ENCODE measurements at places on chromosomes 5 and 9.

- DNase-seq, result peak; percentile 16
Measured at GRCh38 chr5:73233461-73234203, 60.6 kb downstream of the TMEM174 start.

- DNase-seq, result no peak
Measured at GRCh38 chr9:17116400-17116837, 18.4 kb upstream of the CNTLN start.

DNA sequence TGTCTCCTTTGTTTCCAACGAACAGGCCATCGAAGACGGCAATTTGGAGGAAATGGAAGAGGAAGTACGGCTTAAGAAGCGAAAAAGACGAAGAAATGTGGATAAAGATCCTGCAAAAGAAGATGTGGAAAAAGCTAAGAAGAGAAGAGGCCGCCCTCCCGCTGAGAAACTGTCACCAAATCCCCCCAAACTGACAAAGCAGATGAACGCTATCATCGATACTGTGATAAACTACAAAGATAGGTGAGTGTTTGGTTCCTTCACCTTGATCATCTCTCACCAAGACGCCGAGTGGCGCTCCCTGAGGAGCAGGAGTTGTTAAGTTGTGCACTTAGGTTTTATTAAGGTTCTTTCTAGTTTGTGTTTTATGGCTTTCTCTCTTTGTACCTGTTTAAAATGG is 146.5 kb downstream of the SMARCA2 start:
- no peak for DNase-seq

DNA sequence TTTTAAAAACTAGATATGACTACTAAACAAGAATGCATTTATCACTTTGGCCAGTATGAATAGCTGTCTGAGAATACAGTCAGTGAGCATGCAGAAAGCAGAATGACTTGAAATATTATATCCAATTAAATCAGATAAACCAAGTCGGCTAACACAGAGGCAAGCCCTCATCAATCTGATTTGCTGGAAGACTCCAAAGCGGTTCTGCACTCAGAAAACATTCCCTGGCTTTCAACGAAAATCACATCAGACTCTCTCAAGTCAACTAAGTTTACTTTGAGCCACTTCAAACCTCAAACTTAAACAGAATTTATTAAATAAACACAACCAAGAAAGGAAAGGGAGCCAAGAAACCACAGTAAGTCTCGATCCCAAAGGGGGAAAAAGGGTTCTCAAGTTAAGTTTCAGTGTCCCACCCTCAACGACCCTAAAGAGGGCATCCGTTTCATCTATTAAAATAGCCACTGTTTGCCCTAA is 1.4 kb downstream of the MYO10 start:
- no peak for DNase-seq

DNA sequence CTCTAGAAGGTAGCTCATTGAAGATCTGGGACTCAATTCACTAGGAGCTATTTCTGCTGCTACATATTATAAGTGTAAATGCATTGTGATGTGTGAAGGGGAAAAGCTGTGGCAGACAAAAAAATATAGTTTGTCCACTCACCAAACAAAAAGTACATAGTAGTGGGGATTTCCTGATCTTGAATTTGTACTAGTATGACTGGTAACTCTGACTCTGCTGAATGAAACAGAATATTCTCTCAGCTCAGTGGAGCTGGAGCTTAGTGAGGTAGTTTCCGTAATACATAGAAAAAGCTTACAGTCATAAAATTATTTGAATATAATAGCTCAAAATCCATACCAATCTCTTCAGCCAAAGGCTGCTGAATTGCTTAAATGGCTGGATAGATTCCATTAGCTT is 455.6 kb upstream of the CD180 start:
- no peak for DNase-seq

- DNase-seq, result peak; percentile 58
Measured at GRCh38 chr9:127970401-127971313, 10.1 kb downstream of the EEIG1 start.

- DNase-seq, result no peak
Measured at GRCh38 chr5:102596113-102596512, 97.3 kb upstream of the SLCO6A1 start.

- no peak for DNase-seq
Measured at GRCh38 chr5:66345281-66345680, 201.2 kb downstream of the SREK1 start.

GRCh38 chr5:178487911-178488600 is 102.1 kb downstream of the COL23A1 start:
- DNase-seq, result no peak

DNA sequence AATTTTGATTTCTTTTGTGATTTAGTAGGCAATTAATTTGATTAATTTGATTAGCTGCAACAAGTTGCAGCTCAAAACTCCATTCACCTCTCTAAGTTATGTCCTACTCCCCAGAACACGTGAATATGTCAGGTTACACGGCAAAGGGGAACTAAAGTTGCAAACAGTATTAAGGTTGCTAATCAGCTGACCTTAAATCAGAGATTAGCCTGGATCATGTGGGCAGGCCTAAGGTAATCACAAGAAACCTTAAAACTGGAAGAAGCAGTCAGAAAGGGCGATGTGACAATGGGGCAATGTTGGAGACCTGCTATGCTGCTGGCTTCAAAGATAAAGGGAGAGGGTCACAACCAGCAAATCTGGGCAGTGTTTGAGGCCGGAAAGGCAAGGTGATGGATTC is 47.3 kb upstream of the ANXA1 start:
- no peak for DNase-seq
